Effector CD4-positive, alpha-beta T cell (primary cell): ENCODE measurements at places on chromosomes 3 and 15.

DNA sequence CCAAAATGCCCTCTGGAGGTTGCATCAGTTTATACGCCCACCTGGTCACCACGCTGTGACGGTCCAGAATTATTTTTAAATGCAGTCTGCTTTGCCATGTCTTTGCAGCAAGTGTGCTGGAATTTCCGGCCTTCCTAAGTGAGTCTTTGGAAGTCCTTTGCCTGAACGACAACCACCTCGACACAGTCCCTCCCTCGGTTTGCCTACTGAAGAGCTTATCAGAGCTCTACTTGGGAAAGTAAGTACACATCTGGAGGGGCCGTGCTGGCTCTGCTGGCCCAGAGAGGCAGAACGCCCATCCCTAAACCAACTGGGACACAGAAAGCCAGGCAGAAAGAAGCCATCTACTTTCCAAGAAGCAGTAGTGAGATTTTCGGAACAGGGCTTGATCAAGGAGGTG is 101.8 kb downstream of the LRRK1 start:
- no peak for DNase-seq

DNA sequence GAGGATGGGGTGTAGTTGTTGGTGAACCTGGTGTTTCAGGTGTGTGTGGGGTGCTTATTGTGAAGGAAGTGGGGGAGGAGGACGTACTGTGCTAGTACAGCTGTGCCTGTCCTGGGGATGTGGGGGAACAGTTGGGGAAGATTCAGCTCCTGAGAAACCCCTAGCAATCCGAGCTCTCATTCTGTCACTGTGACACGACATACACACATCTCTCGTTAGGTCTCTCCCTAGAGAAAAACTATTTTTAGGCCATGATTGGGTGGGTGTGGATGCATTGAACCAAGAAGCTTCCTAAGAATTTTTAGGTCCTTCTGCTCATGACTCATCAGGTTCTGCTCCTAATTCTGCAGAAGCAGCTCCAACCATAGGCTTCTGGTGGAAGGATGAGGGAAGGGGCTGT is 54.3 kb downstream of the SLC30A4 start:
- DNase-seq: no peak

DNA sequence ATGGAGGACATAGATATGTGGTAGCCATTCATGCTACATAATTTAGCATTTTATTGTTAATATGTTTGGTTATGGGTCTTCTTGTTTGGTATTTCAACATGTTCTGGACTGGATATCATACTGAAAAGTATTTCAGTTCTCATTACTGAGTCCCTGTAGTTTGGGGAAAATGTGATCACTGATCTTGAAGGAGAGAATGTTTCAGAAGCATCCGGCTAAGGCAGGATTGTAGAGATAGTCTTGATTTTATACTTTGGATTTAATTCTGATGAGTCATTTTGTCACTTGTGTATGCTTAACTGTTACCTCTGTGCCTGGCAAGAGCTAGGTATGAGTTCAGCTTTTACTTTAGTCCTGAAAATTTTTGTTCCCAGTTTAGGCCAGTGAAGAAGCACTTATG is 7.1 kb downstream of the CHD2 start:
- no peak for DNase-seq

- DNase-seq: no peak
Measured at GRCh38 chr15:80787316-80787715, 8.1 kb downstream of the CEMIP start.

- no peak for DNase-seq
Measured at GRCh38 chr3:27138562-27138961, 230.6 kb downstream of the NEK10 start.

- no peak for DNase-seq
Measured at GRCh38 chr3:10744098-10744465, 71.9 kb upstream of the SLC6A11 start.

DNA sequence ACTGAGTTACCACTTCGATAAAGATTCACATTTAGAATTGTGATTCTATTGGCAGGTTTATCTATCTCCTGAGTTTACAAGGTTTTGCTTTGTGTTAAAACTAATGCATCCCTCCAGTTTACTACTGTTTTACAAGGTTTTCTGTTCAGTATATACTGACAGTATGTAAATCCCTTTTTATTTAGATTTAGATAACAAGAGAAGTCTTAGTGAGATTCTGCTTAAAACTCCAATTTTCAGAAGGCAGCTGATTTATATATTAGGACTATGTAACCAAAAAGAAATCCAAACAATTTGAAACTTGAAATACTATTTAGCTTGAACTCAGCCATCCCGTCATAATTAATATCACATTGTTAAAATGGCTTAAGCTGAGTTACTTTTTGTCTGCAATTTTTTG is 619.2 kb downstream of the NAALADL2 start:
- DNase-seq: no peak

DNA sequence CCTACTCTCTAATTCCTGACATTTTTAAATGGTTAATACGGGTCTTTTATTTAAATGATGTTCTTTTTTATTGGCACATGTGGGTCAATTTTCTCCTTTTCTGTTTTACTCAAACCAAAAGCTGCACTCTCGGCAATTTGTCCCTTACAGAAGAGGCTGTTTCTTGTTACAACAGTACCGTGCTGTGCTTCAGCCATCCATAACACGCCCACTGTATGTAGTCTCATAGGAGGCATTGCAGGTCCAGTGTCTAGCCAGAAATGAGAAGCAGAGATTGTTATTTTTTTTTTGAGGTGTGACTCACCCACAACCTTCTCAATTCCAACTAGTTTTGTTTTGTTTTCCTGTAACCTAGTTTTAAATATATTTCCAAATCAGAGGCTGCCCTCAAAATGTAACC is 164.6 kb downstream of the GMNC start:
- DNase-seq: no peak

DNA sequence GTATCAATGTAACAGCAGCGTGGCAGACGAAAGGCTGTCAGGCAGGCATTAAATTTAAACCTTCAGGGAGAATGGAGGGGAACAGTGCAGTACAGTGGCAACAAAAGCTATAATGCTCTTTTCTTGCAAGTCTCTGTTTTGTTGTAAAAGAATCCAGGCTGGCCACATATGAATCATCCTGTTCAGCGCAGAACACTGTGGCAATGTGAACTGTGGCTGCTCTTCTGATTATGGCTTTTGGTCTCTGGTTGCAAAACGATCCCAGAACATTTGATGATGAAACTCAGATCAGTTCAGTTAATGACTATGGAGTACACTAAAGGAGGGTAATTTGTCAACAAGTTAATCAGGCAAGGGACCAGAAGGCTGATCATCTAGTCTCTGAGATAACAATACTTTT is 219.7 kb upstream of the SGO1 start:
- no peak for DNase-seq

- DNase-seq: no peak
Measured at GRCh38 chr3:190780524-190780923, 82.0 kb downstream of the GMNC start.

DNA sequence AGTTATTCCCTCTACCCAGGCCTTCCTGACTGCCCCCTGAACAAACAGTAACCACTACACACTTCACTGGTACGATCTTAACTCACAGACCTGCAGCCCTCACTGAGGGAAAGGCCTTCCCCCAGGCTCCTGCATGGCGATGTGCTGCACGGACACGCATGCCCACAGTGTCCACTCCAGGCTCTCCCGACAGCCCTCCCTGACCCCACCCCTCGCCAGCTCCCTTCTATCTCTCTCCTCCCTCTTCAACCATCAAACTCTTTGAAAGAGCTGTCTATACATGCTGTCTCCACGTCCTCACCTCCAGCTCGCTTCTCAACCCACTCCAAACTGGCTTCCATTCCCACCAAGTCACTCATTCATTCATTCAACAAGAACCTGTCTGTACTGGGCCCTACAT is 3.9 kb downstream of the SCN5A start:
- DNase-seq: no peak

DNA sequence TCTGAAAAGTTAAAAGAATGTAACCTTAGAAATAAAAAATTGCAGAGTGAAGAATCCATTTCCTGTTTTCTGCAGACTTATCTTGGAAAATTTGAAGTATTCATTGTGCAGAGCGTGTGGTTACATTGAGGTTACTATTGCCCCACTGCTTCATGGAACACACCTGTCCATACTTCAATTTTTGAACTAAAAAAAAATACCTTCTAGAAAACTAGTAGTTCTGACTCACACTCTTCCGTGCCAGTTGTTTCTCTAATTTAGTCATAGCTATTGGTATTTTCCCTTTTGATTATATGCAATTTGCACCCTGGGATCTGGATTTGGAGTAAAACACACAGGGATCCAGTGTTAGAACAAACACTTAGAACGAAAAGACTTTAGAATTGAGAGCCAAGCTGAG is 111.8 kb upstream of the LYSMD4 start:
- DNase-seq: no peak

DNA sequence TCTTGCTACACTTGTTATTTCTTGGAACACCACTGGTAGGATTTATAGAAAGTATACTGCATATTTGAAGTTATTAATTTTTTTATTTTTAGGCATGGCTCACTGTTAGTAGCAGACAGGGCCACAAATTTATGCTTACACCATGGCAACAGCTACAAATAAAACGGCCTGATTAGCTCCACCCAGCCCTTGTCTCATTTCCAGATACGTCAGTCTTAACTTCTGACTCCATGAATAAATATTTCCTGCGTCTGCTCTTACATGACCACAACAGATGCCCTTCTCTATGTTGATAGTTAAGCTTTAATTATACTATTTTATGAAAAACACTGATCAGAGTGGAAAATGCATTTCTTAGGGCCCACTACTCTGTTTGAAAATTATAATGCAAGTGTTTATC is 62.3 kb upstream of the CPOX start:
- DNase-seq: no peak

DNA sequence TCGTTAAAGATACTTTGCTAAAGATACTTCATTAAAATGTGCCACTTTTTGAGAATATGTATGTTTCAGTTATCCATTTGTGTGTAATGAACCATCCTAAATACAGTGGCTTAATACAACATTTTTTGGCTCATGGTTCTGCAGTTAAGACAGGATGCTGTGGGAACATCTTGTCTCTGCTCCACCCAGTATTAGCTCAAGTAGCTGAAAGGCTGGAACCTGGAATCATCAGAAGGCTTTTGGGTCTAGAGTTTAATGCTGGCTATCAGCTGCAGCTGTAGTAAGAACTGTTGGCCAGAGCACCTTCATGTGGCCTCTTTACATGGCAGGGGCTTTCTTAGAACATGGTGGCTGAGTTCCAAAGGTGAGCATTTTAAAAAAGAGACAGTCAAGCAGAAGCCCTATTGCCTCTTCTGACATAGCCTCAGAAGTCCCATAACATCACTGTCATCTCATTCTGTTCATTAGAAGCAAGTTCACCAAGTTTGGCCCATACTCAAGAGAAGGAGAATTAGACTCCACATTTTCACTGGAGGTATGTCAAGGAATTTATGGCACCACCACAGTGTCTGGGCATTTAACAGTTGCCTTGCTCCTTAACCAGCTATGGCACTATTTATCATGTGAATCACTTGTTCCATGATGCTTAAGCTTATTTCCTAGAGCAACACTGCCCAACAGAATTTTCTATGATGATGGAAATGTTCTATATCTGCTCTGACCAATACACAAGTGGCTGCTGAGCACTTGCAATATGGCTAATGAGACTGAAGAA is 70.4 kb upstream of the PDZRN3 start:
- DNase-seq: no peak

GRCh38 chr3:197541756-197542539 is 13.8 kb downstream of the BDH1 start:
- DNase-seq: no peak

DNA sequence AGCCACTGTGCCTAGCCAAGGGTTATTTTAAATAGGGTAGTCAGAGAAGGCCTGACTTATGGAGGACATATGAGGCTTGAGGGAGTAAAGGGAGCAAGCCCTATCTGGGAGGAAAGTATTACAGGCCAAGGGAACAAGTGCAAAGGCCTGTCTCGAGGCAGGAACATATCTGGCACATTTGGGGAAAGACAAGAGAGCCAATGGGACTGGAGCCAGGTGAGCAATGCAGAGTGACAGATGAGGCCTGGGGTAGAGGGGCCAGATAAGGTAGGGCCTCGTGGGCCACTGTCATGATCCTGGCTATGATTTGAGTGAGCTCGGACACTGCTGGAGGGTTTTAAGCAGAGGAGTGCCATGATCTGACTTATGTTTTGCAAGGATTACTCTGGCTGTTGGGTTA is 43.8 kb downstream of the DCP1A start:
- DNase-seq: no peak

- DNase-seq: no peak
Measured at GRCh38 chr3:177905173-177906125, 630.8 kb upstream of the KCNMB2 start.

- DNase-seq: no peak
Measured at GRCh38 chr15:71804695-71805470, 5.5 kb upstream of the NR2E3 start.

GRCh38 chr15:40891810-40892446 is 2.3 kb upstream of the VPS18 start:
- no peak for DNase-seq

DNA sequence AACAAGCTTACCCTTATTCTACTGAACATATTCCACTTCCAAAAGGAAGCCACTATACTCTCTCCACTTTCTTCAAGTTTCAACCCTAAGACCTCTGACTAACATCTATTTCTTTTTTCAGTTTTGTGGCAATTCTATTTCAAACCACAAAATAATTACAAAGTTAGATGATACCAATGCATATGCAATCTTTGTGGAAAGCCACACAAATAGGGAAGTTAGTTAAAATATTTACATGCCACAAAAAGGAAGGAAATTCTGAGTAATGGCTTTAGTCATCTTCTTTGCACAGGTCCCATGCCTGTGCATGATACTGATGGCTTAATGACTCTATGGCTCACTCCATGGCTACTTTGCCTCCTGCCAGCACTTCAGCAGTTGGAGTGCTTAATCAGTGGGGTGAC is 57.0 kb upstream of the MCTP2 start:
- no peak for DNase-seq

DNA sequence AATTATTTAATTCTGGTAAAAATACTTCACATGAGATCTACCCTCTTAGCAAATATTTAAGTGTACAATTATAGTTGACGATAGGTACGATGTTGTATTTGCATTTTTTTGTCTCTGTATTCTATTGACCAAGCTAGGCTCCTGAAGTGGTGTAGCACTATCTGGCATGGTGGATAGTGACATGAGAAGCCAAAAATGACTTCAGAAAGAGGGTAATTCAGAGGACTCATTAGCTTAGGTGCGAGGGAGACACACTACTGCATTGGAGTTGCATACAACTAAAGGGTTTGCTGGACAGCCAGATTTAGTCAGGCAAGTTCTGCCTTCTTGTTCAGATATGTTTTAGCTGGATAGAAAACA is 50.6 kb downstream of the KBTBD8 start:
- no peak for DNase-seq

- no peak for DNase-seq
Measured at GRCh38 chr3:47932421-47932820, 83.8 kb downstream of the MAP4 start.
